Fibroblast of mammary gland (primary cell): ENCODE measurements at places on chromosomes 7 and 10.

GRCh38 chr7:116030651-116031276, at the start of gene TFEC:
Gene TFEC, minus strand, starts transcription at chr7:116030763. Its CDS starts 46,322 bp downstream, at chr7:115984441.
- DNase-seq: peak; percentile 5

DNA sequence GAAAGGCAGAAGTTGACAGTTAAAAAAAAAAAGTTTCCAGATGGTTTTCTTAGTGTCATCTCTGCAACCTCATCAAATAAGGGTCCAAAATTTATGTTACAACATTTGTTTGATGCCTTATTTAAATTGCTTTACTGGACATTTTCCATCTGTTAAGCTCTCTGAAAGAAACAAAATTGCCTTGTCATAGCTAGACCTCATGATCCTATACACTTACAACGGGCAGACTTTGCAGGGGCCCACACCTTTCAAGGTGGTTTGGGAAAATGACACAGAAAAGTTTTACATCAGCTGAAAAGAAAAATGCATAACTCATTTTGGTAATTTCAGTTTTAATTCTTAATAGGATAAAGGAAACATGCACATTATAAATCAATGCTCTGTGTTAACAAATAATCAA, 1.4 kb upstream of the TES start:
- no peak for DNase-seq

DNA sequence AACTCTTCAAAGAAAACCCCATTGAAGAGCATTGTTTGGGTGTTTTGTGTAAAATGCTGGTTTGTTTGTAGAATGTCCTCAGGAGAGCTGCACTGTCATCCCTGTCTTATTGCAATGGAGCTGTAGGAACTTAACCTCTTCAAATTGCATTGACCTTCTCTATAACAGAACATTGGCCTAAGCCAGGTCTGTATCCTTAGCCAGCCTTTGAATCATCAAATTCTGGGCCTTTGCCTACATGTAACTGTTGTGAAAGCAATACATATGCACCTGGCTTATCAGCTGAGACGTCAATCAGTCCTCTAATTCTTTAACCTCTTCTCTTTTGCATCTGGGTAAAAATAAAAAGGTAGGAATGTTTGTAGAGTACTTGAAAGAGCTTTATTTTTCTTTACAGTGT, 196.0 kb downstream of the CSTF2T start:
- no peak for DNase-seq

DNA sequence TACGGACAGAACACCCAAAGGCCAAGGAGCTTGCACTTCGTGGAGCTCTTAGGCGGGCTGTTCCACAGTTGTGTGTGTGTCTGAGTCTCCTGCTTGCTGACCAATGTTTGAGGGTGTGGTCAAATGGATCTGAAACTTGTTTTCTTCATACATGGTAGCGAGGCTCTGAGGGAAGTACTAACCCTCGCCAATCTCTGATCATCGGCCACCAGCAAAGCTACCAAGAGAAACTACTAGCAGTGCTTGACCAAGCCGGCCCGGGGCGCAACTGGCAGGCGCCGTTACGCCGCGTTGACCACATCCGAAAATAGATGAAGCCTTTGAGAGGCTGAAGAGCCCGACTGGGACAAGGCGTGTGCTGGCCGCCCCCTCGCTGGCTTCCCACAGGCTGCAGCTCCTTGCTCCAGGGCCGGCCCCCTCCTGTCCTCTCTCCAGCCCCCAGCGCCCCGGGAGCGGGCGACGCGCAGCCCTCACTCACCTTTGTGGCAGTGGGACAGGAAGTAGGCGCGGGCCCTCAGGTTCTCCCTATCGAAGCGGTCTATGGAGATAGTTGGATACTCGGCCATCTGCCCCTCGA, 384 bp downstream of the DCLRE1C start:
- peak; percentile 76 for DNase-seq
